HT-29 (cell line): ENCODE measurements at places on chromosomes 11 and 22. TPM values are rescaled to one million over a fixed set of nuclear protein-coding genes. Genes with fewer than 3 reads are reported as not detected.

DNA sequence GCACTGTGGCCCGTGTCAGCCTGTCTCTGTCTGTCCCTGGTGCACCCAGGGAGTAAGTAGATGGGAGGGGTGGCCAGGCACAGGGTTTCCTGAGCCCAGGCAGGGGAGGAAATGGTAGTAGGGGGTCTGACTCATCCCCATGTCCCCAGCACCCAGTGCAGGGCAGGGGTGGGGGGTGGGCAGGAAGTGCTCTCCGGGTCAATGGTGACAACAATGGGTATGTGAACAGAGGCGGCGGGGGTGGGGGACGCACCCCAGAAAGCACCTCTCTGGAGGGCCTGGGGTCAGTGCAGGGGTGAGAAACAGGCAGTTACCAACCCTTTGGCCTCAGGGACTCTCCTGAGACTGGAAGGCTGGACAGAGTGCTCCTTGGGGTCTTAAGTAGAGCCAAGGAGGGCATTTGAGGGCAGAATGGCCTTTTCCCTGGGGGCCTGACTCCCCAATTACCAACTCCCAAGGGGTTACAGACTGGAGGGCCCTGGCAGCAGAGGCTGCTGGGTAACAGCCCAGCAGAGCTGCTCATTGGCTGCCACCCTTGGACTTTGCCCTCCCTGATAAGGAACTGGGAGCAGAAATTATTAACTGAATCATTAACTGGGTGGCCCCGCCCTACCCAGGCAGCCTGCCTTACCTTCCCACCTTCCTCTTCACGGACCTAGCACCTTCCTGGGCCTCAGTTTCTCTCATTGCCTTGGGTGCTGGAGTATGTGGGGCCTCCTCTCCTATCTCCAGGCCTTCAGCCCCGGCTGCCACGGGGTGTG, 4.2 kb downstream of the MYRF start:
- peak; percentile 97 for DNase-seq

GRCh38 chr11:108670451-108670850, 5.6 kb downstream of the DDX10 start:
- DNase-seq = no peak

DNA sequence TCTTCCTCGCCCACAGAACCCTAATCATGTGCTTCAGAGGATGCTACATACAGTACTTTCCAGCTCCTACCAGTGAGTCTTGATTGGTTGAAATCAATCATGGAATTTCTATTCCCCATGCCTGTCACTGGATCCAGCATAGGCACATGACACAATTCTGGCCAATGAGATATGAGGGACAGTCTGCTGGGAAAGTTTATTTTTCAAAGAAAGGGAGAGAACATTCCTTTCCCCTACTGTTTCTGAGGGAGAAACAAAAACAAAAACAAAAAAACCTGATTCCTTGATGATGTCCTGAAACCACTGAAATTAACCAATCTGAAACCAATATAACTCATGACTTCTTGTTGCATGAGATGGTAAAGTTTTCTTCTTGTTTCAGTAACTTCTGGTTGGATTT, 3.3 kb upstream of the RCN1 start:
- no peak for DNase-seq

DNA sequence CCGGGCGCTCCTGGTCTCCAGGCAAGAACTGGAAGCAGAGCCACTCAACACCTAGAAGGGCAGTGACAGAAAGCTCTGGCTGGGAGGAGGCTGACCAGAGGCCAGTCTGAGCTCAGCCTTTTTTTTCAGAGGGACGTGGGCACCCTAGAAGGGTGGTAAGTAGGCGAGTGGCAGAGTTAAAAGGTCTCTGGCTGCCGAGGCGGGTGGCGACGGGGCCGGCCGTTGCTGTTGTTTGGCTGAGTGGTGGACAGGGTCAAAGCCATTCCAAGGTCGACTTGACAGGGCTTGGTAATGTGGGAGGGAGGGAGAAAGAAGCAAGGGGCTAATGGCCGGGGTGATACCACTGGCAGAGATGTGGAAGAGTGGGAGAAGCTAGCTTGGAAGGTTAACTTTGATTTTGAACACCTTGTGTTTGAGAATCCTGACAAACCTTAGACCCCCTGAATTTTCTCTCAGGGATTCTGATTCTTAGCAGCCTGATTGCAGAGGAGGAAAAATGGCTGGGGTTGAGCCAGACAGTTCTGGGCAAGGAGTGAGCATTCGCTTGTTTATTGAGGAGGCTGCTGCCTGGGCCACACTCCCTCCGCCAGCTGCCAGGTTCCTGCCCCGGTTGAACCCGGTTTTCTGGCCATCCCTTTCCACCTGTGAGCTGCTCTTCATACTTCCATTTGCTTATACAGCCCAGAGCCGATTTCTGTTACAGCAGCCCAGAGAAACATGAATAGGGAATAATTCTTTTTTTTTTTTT, 868 bp upstream of the SYCE3 start:
- DNase-seq = no peak

DNA sequence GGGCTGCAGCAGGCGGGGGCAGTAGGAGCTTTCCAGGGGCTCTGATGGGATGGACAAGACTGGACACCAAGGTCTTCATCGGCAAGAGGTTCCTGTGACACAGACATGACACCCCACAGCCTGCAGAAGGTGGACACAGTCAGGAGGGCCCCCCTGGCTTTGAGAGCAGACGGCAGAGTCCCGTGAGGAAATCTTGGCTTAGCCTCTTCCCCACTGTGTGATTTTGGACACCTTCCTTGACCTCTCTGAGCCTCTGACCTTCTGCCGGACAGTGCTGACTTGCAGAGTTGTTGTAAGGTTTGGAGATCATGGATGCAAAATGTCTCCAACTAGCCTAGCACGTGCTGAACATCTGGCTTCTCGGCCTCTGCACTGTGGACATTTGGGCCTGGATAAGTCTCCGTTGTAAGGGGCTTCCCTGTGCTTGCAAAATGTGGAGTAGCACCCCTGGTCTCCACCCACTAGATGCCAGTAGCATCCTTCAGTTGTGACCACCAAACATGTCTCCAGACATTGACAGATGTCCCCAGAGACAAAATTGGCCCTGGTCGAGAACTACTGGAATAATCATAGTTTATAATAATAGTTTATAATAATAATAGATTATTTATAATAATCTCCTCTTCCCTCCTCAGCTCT, 54.6 kb downstream of the MCM5 start:
- no peak for DNase-seq

DNA sequence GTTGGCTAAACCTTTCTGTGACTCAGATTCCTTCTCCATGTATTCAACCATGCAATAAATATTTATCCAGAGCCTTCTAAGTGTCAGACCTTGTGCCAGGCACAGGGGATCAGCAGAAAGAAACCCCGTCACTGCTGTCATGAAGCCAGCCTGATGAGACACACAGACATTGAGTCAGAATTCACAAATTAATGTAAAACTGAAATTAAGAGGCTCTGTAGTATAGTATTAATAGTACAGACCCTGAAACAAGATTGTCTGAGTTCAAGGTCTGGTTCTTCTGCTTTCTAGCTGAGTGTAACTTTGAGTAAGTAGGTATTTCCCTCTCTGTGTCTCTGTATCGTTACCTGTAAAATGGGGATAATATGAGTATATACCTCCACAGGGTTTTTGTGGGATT, 46.9 kb downstream of the ME3 start:
- no peak for DNase-seq

GRCh38 chr11:127073621-127074020, 73.1 kb upstream of the KIRREL3 start:
- DNase-seq = no peak

GDPD4 gene
- total RNA-seq = not detected in 2 replicates

GRCh38 chr11:77967753-77968152, 26.7 kb downstream of the INTS4 start:
- no peak for DNase-seq

DNA sequence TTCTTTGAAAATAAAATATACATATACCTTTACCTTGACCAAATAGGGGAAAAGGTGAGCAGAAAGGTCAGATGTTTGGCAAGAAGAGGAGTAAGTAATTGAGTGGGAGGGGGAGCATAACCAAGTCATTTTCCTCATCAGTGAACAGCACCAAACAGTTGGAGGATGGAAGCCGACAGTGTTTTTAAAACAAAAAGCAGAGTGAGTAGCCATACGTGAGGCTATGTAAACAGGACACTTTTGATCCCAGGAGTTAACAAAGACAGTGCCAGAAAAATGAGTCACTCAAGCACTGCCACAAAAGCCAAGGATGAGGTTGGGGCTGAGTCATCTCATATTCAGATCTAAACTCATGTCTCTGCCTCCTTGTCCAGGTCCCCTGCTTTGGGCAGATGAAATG, 734.7 kb downstream of the KCNA4 start:
- DNase-seq = peak; percentile 48

GRCh38 chr22:44390613-44390970, 77.8 kb upstream of the SHISAL1 start:
- DNase-seq = no peak

DNA sequence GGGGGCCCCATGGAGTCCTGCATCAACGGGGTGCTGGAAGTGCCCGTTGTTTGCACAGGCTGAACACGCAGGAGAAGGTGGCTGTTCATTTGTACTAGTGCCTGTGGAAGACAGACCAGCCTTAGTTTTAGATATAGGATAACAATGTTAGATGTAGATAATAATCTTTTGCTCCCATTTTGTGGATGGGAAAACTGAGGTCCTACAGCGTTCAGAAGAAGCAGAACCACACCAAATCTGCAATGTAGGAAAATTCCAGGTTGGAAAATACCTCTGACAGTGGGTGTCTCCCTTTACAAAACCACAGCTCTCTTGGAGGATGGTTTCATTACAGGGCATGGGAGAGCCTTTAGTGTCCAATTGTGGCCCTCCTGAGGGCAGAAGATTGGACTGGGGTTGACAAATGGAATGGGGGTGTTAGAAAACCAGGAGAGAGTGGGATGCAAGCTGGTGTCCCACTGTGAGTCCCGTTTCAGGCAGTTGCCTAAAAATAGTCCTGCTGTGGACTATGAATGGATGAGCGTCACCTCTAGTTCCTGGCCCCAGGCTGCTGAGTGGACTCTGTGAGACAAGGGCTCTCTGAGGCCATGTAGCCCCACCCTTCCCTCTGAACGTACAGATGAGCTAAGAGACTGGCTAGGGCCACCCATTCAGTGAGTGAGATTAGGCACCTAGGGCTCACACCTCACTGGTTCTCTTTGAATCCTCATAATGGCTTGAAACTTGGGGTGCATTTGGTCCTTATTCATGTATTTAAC, 508.8 kb downstream of the MN1 start:
- DNase-seq = no peak

GRCh38 chr11:107472966-107473365, 15.3 kb upstream of the CWF19L2 start:
- no peak for DNase-seq

GRCh38 chr11:73396985-73397384, 20.8 kb downstream of the RELT start:
- DNase-seq = no peak

TIMM8B gene
- 212 and 216 TPM in 2 replicates for total RNA-seq

GRCh38 chr22:22348127-22348814, 103.7 kb downstream of the VPREB1 start:
- DNase-seq = peak; percentile 17

DNA sequence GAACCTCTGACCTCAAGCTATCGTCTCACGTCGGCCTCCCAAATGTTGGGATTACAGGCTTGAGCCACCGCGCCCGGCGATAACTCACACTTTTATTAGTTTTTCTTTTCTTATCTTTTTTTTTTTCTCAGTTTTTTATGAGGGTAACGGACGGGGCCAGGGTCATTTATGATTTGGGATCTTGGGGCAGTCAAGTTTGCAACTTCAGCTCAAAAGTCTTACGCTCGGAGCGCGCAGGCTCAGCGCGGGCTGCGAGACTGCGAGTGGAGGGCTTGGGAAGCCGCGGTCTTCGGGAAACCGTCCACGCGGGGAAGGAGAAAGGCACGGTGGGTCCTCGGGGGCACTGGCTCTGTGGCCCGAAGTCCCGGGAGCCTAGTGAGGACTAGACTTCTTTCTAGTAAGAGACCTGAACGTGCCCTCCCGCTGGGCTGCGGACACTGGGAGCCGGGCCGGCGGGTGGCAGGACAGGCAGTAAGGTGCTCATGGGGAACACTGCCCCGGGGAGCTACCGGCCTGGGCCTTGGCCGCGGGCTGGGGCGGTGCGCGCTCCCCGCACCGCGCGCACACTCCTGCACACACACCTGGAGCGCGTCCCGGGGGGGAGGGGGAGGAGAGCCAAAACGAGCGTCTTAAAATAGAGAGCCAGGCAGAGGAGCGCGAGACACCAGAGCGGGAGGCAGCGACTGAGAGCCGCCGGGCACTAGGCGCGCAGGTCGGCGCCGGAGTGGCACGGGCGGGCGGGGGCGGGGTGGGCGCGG, 476 bp upstream of the BARX2 start:
- DNase-seq = peak; percentile 93

DNA sequence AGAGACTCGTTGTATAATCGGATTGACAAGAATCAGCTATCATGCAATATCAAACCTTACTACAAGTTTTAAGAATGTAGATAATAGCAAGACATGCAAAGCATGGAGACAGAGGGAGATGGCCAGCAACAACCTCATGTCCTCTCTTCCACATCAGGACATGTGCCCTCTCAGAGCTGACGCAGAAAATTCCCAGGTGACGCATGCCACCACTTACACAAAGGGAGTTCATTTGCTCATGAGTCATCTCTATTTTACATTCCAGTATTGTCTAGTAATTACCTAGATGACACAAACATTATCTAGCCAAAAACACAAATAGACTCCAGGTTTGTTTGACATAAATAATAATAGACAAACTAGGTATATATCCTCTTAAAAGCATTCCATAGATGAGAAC, 38.1 kb upstream of the OPCML start:
- no peak for DNase-seq

- DNase-seq = no peak
Observed at GRCh38 chr11:26778000-26778757, 56.3 kb upstream of the SLC5A12 start.

DNA sequence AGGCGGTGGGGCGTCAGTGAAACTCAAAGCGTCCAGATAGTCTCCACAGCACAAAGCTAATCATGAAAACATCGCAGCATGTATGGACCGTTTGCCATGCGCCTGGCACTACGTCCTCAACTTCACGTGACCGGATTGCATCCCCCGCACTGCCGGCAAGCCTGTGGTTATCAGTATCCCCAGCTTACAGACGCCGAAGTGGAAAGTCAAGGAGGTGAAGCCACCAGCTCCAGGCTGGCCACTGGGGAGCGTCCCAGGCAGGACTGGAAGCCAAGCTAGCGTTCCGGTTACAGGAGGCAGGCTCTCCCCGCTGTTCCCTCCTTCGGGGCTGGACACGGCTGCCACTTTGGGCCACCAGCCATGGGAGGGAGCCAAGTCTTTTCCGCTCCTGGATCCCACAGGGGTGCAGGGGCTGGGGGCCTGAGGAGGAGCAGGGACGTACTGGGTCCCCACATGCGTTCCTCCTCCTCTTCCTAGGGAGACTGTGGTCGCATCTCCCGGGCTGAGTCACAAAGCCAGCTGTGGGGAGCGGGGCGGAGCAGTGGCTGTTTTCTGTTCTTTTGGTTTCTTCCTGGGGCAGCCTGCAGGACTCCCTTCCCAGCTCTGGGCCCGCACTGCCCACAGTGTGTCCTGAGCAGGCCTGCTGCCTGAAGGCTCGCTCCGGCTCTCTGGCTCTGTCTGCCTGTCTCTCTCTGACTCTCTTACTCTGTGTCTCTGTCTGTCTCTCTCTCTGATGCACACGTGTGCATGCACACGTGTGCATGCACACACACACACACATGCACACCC, 4.3 kb upstream of the OSBPL5 start:
- DNase-seq = peak; percentile 44

LRP4 gene
- 0.15 TPM in 1 of 2 replicates, not detected in the other for total RNA-seq

- DNase-seq = no peak
Observed at GRCh38 chr22:50114221-50115021, 24.6 kb downstream of the MOV10L1 start.

TLCD5 gene
- 0.38 and 0.44 TPM in 2 replicates for total RNA-seq

OR2AG1 gene
- not detected in 2 replicates for total RNA-seq

TRIM48 gene
- not detected in 2 replicates for total RNA-seq

- DNase-seq = no peak
Observed at GRCh38 chr11:68992743-68993255, 12.0 kb upstream of the MRGPRD start.

WNT11 gene
- total RNA-seq = 67.7 and 78.8 TPM in 2 replicates

OR2AT4 gene
- total RNA-seq = not detected in 2 replicates
